ENCODE measurements at places on chromosomes 16 and 17.
A peak's percentile ranks its signal among the peaks of the same experiment; 100 is the strongest.

- no peak overlapping the region for H3K27ac ChIP-seq
- H3K27me3 ChIP-seq = no peaks in the 10 kb centered on the region
- H3K36me3 ChIP-seq = no peaks in the 10 kb centered on the region
These were observed 178.3 kb downstream of the PRKCB start for GRCh38 chr16:24013864-24014645.

- H3K27me3 ChIP-seq = no peaks in the 10 kb centered on the region
- H3K27ac ChIP-seq = no peak overlapping the region
- no peak for DNase-seq
- no peak overlapping the region for H3K4me3 ChIP-seq
- no peaks in the 10 kb centered on the region for H3K4me1 ChIP-seq
These were observed 874 bp downstream of the SLC25A19 start for GRCh38 chr17:75288359-75288758.

- H3K27me3 ChIP-seq = no peaks in the 10 kb centered on the region
- H3K4me1 ChIP-seq = peaks cover 5% of the 10 kb centered on the region
- no peak for DNase-seq
- no peak overlapping the region for H3K27ac ChIP-seq
- H3K36me3 ChIP-seq = no peaks in the 10 kb centered on the region
These were observed 20.8 kb downstream of the UBE2G1 start for GRCh38 chr17:4345581-4346252.

GRCh38 chr16:56848029-56848936 is 16.7 kb upstream of the SLC12A3 start:
- H3K27ac ChIP-seq = no peak overlapping the region
- peaks cover 3% of the 10 kb centered on the region for H3K36me3 ChIP-seq
- no peak overlapping the region for H3K4me3 ChIP-seq
- H3K27me3 ChIP-seq = no peaks in the 10 kb centered on the region

DNA sequence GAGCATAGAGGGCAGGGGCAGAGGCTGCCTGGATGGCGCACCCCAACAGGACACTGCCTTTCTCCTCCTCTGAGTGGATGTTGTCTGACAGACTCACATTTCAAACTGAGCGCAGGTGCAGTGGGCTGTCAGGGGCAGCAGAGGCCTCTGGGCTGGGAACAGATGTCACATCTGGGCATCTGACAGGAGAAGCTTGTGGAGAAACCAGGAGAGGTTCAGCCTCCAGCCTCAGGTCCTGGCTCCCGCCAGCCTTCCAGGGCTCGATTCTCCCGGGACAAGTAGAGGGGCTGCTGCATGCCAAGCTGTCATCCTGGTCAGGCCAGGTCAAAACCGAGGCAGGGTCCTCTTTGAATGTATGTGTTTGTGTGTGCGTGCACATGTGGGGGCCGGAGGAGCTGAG is 67.7 kb upstream of the SDK2 start:
- no peak overlapping the region for H3K4me3 ChIP-seq
- DNase-seq = no peak
- no peak overlapping the region for H3K27ac ChIP-seq
- H3K36me3 ChIP-seq = no peaks in the 10 kb centered on the region
- H3K27me3 ChIP-seq = no peaks in the 10 kb centered on the region

GRCh38 chr17:37339321-37339720 is 36.5 kb upstream of the C17orf78 start:
- no peak overlapping the region for H3K4me3 ChIP-seq
- no peaks in the 10 kb centered on the region for H3K4me1 ChIP-seq
- no peaks in the 10 kb centered on the region for H3K36me3 ChIP-seq
- no peaks in the 10 kb centered on the region for H3K27me3 ChIP-seq
- no peak for DNase-seq

- H3K27ac ChIP-seq = no peak overlapping the region
- H3K27me3 ChIP-seq = no peaks in the 10 kb centered on the region
- no peaks in the 10 kb centered on the region for H3K4me1 ChIP-seq
These were observed 413.4 kb downstream of the KCNJ2 start for GRCh38 chr17:70582777-70583176.

DNA sequence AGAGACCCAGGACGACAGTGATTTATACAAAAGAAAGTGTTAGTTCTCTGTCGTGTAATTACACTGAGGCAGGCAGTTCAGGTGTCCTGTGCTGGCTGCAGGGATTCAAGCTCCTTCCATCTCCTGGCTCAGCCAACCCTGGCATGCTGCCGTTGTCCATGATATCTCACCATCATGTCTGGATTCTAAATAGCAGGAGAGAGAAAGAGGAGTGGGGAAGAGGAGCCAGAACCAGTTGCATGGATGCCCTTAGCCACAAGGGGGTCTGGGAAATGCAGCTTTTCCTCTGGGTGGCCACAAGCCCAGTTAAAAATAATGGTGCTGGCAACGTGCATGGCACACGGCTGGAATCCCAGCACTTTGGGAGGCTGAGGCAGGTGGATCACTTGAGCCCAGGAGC is 9.7 kb downstream of the C16orf54 start:
- H3K36me3 ChIP-seq = peaks cover 1% of the 10 kb centered on the region
- no peak overlapping the region for H3K27ac ChIP-seq
- H3K27me3 ChIP-seq = no peaks in the 10 kb centered on the region
- DNase-seq = no peak

DNA sequence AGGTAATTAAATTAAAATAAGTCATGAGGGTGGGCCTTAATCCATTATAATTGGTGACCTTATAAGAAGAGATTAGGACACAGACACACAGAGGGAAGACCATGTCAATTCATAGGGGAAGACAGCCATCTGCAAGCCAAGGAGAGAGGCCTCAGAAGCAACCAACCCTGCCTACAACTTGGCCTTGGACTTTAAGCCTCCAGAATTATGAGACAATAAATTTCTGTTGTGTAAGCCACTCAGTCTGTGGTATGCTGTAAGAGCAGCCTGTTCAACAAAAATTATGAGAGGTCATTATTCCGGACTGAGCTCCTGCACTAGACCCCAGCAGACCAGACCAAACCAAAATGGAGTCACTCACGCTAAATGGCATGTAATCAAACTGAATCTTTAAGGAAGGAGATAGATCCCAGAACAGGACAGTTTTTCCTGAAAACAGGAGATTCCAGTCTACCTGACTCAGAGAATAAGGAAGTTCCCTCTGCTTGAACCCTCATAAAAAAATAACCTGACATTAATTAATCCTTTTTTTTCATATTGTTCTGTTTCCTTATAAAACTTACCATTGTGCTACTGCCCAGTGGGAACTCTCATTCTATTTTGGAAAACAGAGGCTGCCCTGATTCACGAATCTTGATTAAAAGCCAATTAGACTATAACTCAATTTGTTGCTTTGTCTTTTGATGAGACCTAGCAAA is 74.3 kb downstream of the DNAH3 start:
- no peak overlapping the region for H3K27ac ChIP-seq
- no peaks in the 10 kb centered on the region for H3K27me3 ChIP-seq
- no peak overlapping the region for H3K4me3 ChIP-seq

- H3K36me3 ChIP-seq = no peaks in the 10 kb centered on the region
- no peaks in the 10 kb centered on the region for H3K4me1 ChIP-seq
- no peak overlapping the region for H3K4me3 ChIP-seq
- H3K27ac ChIP-seq = no peak overlapping the region
- no peak for DNase-seq
These were observed 132.1 kb downstream of the KCNJ12 start for GRCh38 chr17:21508211-21508610.

GRCh38 chr17:36863131-36863530 is 74.1 kb upstream of the LHX1 start:
- H3K27me3 ChIP-seq = no peaks in the 10 kb centered on the region
- no peak overlapping the region for H3K4me3 ChIP-seq
- H3K27ac ChIP-seq = peak overlapping the region; percentile 88
- DNase-seq = no peak
- H3K4me1 ChIP-seq = peaks cover 9% of the 10 kb centered on the region
- H3K36me3 ChIP-seq = no peaks in the 10 kb centered on the region

DNA sequence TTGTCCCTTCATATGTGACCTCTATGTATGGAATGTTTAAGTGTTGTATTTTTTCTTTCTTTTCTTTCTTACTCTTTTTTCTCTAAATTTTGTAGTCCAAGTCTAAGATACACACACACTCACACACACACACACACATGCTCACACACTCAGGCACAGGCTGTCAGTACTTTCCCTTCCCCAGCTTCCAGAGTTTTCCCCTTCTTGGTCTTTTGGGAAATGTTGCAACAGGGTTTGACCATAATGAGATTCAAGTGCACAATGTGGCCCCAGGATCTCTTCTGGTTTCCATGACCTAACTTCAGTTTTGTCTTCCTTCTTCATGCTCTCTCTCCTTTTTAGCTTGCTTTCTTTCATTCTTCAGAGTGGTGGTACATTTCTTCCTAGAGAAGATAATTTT is 289.8 kb upstream of the FOXF1 start:
- no peaks in the 10 kb centered on the region for H3K36me3 ChIP-seq
- DNase-seq = no peak
- H3K27me3 ChIP-seq = no peaks in the 10 kb centered on the region
- no peak overlapping the region for H3K27ac ChIP-seq
- H3K4me1 ChIP-seq = no peaks in the 10 kb centered on the region

- no peak for DNase-seq
- no peak overlapping the region for H3K27ac ChIP-seq
- no peaks in the 10 kb centered on the region for H3K27me3 ChIP-seq
- H3K4me1 ChIP-seq = no peaks in the 10 kb centered on the region
- H3K4me3 ChIP-seq = no peak overlapping the region
These were observed 29.5 kb upstream of the MSI2 start for GRCh38 chr17:57226793-57227192.

DNA sequence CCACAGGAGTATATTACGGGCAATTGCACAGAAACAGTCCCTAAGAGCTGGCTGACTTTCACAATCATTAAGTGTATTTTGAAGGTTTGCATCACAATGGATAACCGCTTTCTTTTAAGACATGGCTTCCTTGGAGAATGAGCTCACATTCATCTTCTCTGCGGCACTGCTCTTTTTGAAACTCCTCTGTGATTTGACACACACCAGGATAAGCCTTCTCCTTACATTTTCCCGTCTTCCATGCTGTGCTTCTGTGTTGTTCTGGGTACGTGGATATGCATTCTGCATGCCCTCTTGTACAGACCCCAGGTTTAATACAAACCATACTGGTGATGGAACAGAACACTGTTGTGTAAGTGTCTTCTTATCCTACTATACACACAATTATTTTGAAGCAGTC is 89.5 kb upstream of the METRNL start:
- H3K27me3 ChIP-seq = no peaks in the 10 kb centered on the region
- H3K36me3 ChIP-seq = no peaks in the 10 kb centered on the region
- DNase-seq = no peak
- no peak overlapping the region for H3K4me3 ChIP-seq
- H3K4me1 ChIP-seq = no peaks in the 10 kb centered on the region
